ENCODE measurements at places on chromosomes 6 and 20.

- DNase-seq = no peak
These were observed 283.7 kb upstream of the AGPAT4 start for GRCh38 chr6:161557333-161558107.

GRCh38 chr6:55868771-55869479 is 6.5 kb downstream of the BMP5 start:
- no peak for DNase-seq

GRCh38 chr20:15916623-15917022 is 656.6 kb downstream of the KIF16B start:
- no peak for DNase-seq

DNA sequence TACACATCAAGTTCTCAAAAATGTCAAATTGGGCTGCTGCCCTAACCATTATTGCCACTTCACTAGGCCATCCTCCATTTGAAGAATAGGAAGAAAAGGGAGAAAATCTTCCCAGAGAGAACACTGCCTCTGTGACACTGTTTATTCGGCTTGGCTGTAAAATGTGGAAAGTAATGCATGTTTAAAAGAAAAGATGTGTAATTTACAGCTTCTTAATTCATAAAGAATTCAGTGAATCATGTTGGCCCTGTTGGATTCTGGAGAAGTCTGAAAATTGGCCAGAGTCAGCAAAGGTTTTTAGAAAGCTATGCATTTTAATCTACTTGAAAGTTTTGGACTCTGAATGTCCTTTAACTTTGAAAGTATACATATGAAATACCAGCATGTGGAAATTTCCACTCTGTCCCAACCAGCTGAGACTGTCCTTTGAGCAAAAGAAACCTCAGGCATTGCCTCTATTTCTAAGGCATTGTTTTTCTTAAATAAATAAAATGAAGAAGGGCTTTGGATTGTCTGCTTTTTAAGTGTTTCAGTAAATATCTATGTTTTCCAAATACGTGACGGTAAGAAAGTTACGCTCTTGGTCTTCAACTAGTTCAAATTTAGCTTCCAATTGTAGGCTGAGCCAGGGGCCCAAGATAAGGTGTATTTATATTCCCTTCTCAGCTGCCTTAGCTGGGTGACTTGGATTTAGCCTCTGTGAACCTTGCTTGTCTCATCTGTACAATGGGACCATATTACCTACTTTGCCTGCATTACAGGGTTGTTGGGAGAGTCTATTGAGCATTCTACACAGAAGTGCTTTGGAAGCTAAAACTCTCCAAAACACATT is 222.2 kb downstream of the UST start:
- DNase-seq = no peak

DNA sequence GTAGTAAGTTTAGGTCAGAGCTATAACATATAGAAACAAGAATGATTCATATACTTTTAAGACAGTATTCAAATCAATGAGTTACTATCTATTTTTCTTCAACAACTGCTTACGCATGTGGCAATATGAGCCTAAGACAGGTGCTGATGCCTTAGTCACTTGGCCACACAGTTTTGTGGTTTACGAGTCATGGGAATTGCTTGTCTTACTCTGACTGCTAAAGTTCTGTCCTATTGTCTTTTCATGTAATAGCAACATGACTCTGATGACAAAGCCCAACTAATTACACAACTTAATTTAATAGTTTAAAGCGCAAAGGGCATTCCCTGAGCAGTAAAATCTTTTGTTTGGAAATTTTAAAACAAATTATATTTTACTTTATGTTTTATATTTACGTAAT is 159.3 kb upstream of the CENPW start:
- DNase-seq = no peak

- no peak for DNase-seq
These were observed 671 bp downstream of the TAPBP start for GRCh38 chr6:33313105-33313708.

GRCh38 chr6:160420253-160420968 is 72.2 kb downstream of the SLC22A3 start:
- DNase-seq = no peak

- DNase-seq = peak; percentile 85
These were observed 1.4 kb downstream of the MAPK13 start for GRCh38 chr6:36131511-36132245.

DNA sequence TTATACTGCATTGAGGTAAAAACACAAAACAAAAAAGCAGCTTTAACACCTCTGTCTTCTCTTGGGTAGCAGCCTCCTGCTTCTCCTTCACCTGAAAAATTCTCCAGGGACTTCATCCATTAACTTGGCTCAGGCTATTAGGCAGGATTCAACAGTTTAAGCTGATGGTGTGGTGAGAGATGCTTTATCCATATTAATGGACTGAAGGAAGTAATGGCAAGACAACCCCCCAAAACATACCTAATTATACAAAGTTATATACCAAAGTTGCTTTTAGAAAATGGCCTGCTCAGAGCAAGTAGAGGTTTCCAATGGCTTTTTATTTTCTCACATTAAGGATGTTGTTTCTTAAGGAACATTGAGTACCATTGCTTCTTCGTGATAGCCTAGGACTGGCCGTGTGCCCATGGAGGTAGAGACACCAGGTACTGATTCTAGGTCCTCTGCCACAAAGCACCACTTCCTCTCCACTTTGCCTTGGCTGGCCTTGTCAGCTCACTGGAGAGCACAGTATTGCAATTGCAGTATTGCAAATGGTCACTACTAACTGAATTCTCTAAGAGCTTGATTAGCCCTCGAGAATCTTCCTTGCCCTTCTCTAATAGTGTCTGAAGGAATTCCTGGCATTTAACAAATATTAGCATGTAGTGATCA is 7.3 kb downstream of the EDN1 start:
- DNase-seq = no peak

DNA sequence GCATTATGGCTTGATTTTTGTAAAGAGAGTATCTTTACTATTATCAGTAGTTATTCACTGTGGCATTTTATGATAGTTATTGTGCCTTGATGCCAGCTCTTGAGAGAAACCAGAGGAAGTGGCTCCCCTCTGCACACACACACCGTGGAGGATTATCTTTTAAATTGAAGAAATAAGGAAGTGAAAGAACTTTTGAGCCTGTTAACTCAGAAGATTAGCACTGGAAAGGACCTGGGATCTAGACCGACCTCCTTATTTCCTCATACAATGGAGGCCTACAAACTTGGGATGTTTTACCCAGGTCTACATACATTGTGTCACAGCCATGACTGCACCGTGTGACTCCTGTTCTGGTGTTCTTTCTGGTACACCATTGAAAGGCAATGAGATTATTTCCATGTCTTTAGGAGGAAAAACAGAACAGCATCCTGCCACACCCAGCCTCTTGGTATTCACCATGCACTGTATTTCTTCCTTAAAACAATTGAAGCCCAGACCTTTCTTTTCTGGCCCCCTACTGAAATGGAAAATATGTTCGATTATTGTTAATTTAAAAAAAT is 40.6 kb downstream of the HECA start:
- no peak for DNase-seq

DNA sequence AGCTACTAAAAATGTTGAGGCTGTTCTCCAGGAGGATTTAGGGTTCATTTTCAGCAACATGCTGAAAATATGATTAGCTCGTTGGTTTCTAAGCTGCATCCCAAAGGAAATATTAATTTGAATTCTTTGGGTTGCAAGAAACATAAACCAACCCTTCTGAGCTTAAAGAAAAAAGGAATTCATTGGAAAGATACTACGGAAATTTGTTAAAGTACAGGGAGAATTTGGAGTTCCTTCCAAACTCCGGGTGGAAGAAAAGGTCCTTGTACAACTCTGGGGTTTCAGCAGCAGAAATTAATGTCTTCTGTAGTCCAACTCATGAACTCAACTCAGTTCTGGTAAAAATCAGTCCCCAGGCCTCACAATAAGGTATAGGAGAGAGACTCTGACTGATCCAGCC is 712.9 kb downstream of the UTRN start:
- DNase-seq = no peak

- DNase-seq = peak; percentile 32
These were observed 553.7 kb downstream of the CD83 start for GRCh38 chr6:14671261-14671681.

- DNase-seq = peak; percentile 39
These were observed 16.6 kb upstream of the CCDC167 start for GRCh38 chr6:37516076-37516919.

DNA sequence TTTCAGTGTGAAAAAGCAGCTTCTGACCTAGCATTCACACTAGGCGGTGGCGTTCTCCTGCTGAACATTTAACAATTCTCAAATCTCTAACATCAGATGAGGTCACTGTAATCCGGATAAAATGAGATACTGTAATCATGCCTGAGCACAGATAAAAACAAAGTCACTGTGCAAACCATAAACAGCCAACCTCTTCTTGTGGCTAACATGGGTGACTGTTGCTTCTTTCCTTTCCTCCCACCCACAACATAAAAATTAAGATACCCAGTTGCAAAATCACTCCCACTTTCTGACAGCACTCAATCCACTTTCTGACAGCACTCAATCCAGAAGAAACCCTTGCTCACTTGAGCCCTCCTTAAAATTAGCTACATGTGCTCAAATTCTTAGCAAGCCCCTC is 11.5 kb upstream of the ALDH8A1 start:
- DNase-seq = no peak

DNA sequence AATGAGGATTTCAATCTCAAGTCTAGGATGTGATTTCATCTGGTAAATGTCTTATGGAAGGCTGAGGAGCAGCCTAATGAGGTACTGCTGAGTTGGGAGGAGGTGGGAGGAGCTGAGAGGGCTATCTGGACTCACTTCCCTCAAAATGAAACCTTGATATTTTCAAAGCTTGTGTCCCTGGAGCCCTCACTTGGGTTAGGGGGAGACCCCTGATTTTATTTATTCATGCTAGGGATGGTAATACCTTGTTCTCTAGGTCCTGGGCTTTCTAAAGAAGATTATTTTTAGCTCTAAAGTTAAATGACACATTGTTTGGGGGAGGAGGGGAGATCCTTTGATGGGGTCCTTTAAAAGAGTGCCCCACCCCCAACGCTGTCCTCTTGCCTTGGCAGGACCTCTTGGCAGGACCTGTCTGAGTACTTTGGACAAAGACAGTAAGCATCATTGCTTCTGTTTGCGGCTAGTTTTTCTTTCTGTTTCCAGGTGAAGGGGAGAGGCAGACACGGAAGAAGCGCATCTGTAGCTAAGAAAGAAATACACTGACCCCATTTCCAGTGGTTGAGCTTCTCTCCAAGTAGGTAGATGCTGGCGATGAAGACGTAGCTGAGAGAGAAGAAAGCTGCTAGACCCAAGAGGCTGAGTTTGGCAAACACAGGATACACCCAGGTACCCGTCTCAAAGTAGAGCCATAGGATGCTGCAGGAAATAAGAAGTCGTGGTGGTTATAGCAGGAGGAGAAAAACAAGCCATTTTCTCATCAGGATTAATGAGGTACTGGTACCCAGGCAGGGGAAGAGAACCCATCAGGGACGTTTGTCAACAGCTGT is 55.6 kb downstream of the ADTRP start:
- DNase-seq = no peak

- no peak for DNase-seq
These were observed 341.7 kb downstream of the PREX1 start for GRCh38 chr20:48486065-48486464.

- DNase-seq = no peak
These were observed 14.3 kb upstream of the FOXP4 start for GRCh38 chr6:41531591-41532582.

GRCh38 chr6:155190677-155191076 is 73.1 kb upstream of the CLDN20 start:
- no peak for DNase-seq

DNA sequence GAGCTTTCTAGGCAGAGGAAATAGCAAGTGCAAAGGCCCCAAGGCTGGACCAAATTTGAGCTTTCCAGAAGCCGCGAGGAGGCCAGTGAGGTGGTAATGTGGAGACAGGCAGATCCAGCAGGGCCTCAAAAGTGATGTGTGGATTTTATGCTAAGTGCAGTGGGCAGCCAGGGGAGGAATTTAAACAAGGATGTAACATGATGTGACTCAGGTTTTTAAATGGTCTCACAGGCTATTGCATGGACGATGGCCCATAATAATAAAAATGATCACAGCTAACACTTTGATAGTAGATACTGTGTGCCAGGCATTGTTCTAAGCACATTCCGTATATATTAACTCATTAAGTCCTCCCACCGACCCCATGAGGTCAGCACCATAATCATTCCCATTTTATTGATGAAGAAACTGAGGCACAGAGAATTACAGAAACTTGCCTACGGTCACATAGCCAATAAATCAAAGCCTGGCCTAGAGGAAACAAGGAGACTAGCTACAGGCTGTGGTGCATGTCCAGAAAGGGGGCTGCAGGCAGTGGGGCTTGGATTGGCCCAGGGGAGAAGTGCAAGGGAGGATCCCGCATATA is 18.0 kb upstream of the PREX1 start:
- no peak for DNase-seq

GRCh38 chr6:112640891-112641290 is 293.8 kb downstream of the RFPL4B start:
- DNase-seq = no peak

DNA sequence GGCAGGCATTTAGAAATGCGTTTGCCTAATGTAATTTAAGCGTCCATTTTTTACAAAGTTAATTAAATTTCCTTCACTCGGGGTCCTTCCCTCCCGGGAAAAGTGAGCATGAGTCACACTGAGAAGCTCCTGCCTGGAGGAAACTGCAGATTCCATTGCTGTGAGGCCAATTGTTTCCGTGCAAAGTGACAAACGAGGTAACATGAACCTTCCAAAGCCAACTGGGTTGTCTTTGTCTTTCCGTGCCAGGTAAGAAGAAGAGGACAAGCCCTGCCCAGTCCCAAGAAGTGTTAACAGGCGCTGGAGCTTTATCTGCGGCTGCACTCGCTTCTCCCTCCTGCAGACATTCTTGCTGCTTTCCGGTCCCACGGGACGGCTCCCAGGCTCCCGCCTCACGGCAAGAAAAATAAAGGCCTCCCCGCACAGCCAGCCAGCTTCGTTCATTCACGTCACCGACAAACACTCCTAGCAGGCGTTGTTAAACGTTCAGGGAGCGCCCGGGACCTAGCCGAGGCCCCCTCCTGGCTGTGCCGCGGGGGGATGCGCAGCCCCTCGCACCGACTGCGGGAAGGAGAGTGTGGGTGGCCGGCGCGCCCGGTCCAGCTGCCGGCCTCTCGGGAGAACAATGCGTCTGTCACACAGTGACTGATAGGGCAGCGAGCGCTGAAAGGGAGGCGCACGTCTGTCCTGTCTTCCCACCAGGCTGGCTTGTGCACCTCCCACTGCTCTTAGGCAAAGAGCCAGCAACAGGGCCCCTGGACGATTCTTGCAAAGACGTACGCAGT is 61.5 kb upstream of the HDDC2 start:
- peak; percentile 37 for DNase-seq

DNA sequence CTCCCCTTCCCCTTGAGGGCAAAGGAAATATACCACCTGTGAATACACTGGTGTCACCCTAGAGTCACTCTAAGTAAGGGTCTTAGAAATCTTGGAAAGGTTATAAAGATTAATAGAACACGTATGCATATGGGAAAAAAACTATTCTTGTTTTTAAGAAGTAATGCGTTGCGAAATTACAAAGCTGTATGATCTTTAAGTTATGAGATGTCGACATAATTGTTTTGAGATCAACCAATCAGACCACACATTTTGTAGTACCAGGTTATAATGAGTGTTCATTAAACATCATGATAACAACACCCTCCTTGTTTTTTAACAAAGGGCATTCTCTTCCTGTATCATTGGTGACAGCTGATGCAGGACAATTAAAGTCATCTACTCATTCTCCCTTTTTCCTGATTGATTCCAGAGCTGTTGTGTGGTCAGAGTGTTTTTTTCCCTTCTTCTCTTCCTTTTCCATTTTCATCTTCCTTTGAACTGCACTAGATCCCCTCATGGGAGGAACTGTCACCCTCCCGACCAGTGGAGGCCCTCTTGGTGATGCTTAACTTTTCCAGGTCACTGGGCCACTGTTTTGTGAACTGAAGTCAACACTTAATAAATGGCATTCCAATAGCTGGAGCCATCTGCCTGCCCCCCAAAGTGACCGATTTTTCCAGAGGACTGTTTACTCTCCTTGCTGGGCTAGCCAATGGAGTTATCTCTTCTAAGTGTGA is 37.0 kb downstream of the PRDM1 start:
- DNase-seq = no peak
